ENCODE measurements at places on chromosomes 7 and 10.

DNA sequence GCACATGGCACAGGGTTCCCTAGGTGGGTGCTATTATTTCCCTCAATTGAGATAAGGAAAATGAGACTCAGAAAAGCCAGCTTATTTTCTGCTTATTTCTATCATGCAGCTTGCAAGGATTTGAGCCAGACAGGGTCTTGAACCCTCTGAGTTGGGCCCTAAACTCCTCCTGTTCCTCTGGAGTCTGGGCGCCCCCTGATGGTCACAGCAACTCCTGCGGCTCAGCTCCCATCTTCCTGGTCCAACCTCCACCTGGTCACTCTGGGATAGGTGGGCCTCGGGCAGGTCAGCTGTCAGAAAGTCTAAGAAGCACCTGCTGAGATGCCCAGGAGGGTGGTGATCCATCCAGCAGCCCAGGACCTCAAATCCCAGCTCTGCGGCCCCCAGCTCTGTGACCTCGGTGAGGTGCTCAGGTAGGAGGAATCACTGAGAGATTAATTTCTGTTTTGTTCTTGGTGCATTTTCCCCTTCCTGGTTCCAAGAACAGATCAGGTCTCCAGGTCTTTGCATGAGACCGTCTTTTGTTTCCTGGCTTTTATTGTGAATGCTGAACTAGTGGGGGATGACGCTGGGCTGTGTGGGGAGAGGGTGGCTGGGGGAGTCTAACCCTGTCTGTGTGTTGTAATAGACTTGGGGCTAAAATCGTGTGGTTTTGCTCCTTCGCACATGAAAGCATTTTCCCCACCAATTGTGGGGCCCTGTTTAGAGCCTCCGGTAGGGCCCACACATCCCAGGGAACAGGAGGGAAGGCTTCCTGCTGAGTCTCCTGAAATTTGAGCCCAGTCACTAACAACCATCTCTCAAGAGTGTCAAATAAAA, 32.8 kb downstream of the TMEM130 start:
- DNase-seq, result no peak

DNA sequence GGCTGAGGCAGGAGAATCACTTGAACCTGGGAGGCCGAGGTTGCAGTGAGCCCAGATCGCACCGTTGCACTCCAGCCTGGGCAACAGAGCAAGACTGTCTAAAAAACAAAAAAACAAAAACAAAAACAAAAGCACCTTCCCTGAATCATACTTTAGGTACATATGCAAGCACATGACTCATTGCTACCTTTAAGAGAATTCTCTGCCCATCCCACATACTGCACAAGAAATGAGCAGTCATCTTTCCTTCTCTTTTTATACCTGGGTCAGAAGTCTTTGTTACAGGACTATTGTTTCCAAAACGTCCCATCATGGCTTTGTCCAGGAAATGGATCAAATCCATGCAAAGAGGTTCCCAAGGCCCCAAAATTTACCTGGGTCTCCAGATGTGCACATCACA, 21.5 kb upstream of the AKR1B10 start:
- DNase-seq, result no peak

GRCh38 chr10:70584909-70585544, 17.5 kb downstream of the PRF1 start:
- peak; percentile 72 for DNase-seq

- peak; percentile 3 for DNase-seq
Observed at GRCh38 chr10:70267161-70267933, 16.5 kb downstream of the NPFFR1 start.

GRCh38 chr10:260819-261429, 125.7 kb downstream of the ZMYND11 start:
- no peak for DNase-seq

DNA sequence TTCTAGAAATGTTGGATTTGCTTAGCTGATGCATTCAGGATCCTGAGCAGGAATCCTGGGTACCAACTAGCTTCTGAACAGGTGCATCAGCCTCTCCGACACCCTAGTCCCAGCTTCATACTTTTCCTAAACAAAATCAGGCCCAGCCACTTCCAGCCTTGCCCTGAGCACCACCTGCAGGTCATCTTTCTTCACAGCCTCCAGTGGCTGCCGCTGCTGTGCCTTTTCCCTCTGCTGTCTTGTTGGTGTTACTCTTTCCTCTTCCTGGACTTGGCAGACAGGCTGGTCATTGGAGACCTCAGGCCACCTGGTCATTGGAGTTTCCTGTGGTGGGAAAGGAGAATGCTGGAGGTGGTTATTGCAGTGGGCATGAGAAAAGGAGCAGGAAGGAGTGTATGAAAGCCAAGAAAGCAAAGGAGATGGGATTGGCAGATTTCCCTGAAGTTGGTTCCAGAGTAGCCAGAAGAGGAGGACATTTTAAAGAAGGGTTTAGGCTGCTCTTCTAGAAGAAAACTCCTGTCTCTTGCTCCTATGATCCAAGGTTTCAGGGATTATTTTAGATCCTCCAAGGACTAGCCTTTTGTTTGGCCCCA, 48.2 kb upstream of the NFKB2 start:
- no peak for DNase-seq

GRCh38 chr7:10085231-10085630, 888.4 kb upstream of the PHF14 start:
- DNase-seq, result no peak

- DNase-seq, result no peak
Observed at GRCh38 chr10:103334567-103334966, 16.4 kb downstream of the PCGF6 start.

- no peak for DNase-seq
Observed at GRCh38 chr10:51877636-51878035, 178.2 kb upstream of the CSTF2T start.

- no peak for DNase-seq
Observed at GRCh38 chr10:65416094-65416493, 1509.7 kb upstream of the LRRTM3 start.

GRCh38 chr7:96685353-96685752, 24.3 kb downstream of the SEM1 start:
- no peak for DNase-seq

DNA sequence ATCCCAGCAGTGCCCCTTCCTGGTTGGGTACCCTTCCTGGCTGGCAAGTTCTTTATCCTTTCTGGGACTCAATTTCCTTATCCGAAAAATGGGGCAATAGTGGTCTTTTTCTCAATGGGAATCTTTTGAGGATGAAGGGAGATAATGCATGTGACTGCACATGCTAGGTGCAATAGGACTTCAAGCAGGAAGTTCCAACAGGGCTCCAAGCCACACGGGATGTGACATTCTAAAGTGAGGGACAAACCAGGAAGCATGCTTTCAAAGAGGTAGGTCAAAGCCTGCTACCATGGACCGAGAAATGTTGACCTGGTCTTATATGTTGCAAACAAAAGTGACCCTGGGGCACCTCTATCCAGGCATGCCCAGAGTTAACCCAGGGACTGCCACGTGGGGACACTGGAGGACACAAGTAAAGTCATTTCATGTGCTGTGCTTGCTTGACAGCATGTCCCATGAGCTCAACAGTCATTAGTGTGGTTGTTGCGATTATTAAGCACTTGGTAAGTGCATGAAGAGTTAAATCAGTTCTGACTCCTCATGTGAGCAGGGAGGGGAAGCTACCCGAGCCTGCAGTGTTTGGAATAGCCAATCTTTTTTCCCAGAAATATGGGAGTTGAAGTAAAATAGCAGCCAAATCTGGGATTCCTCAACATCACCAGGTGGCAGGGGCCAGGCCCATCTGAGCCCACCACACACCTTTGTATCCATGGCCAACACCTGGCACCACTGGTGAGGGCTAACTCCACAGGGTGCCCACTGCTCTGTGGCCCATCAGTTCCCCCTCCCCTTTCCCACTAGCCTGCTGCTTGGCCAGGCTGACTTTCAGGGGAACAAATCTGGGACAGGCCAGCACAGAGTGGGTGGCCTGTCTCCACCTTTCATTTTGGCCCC, 5.7 kb downstream of the ARHGAP22 start:
- DNase-seq, result no peak

DNA sequence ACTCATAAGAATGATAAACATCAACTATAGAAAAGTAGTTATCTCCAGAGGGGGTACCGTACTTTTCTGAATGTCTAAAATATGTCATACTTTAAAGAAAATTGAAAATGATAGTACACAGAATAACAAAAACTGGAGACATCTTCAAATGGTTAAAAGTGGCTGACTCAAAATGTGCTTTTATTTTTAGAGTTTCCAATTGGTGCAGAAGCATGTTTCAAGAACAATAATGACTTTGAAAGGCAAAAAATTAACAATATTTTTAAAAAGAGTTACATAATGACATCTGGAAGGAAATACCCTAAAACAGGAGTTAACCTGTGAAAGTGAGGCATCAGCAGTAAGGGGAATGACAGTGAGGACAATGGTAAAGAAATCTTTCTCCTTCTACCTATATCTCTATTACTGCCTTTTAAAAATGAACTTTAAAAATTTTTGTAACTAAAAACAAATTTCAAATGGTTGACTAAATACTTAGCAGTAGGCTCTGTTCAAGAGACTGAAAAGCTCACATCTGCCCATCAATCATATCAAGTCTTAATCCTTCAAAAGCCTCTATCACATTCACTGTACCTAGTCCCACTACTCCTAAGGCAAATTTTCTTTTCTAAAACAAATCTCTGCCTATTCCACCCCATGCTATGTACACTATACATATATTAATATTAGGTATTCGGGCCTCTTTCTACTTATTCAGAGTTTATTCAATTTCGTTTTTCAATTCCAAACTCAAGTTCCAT, 3.0 kb downstream of the ASZ1 start:
- no peak for DNase-seq

- DNase-seq, result peak; percentile 42
Observed at GRCh38 chr10:45373576-45374349, at the start of gene ALOX5. Gene ALOX5 (plus strand): TSS chr10:45374216. CDS start chr10:45374280, 64 bp downstream.

DNA sequence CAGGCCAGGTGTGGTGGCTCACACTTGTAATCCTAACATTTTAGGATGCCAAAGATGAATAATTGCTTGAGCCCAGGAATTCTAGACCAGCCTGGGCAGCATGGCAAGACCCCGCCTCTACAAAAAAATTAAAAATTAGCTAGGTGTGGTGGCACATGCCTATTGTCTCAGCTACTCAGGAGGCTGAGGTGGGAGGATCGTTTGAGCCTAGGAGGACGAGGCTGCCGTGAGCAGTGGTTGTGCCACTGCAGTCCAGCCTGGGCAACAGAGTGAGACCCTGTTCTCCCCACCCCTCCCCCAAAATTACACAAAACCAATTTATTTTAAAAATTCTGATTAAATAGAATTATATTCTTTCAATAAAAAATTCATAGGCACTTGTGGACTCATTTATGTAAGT, 39.0 kb downstream of the ABCB1 start:
- no peak for DNase-seq

DNA sequence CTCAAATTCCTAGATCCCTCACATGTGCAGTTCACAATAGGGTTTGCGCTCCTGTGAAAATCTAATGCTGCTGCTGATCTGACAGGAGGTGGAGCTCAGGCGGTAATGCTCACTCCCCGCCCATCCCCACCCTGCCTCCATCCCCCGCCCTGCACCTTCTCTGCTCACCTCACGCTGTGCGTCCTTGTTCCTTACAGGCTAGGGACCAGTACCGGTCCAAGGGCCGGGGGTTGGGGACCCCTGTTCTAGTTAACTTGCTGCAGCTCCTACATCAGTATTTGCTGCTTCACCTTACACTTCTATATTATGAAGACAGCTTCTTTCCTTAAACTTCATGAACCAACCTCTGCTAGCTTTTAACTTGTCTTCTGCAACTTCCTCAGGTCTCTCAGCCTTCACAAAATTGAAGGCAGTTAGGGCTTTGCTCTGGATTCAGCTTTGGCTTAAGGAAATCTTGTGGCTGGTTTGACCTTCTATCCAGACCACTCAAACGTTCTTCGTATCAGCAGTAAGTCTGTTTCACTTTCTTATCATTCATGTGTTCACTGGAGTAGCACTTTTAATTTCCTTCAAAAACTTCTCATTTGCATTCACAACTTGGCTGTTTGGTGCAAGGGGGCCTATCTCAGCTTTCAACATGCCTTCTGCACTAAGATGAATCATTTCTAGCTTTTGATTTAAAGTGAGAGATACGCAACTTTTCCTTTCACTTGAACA, 1.7 kb upstream of the TNKS2 start:
- DNase-seq, result no peak

DNA sequence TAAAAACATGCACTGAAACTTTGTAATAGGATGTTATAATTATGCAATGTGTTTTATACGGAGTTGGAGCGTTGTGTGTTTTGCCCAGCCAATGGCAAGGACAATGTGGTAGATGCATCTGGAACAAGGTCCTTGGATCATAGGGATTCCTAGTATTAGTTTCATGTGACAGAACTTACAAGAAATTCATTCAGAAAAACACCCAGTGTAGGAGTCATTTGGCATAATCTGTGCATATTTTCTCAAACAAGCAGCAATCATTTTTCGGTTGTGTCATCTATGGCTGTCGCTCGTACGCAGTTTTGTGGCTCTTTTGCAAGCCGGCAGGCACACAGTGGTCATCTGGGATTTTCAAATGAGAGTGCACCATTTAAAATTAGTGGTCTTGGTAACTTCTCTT, 19.8 kb downstream of the CREB5 start:
- no peak for DNase-seq

DNA sequence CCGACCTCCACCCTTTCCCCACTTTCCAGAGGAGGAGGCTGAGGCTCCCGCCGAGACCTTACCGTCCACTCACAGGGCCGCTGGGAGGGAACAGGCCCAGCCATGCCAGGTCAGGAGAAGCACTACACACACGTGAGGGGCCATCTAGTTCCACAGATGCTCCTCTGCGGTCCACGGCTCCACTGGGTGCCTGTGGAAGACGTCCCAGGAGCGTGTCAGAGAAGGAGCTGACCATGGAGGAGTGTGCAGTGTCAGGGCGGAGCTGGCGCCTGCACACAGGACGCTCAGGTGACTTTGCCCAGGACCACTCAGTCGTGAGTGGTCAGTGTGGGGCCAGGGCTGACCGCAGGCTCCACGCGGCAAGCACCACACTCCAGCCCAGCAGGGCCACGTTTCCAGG, 8.0 kb upstream of the SHH start:
- DNase-seq, result no peak

- DNase-seq, result no peak
Observed at GRCh38 chr7:112649560-112649959, 140.6 kb downstream of the TMEM168 start.

DNA sequence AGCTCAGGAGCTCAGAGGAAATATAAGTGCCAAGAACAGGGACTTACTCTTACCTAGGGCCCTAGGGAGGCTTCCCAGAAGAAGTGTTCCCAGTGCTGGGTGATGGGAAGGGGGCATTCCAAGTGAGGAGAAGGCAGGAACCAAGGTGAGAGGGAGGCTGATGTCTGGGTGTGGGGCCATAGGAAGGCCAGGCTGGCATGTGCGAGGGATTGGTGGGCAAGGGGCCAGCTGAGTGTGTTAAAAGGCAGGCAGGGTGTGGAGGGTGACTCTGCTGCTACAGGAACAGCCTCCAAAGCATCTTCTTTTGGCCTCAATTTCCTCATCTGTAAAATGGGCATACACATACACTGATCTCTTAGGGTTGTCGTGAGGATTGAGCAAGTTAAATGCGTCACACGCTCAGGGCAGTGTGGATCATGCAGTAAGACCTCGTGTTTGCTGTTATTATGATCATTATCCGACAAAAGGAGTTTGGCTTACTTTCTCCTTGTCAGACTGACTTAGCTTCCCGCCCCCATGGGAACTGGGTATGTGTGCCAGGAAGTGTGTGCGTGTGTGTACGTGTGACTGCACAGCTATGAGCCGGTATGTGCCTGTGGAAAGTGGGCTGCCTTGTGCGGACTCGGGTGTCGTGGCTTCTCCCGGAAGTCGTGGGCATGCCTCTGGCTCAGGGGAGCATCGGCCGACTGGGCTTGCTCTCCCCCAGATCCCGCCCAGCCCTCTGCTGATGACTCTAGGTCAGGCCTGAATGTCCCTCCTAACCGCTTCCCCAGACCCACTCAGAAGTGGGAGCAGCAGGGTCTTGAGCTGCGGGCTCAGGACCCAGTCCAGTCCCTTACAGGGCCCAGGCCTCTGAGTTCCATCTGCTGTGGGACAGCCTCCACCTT, 59.6 kb downstream of the NEURL1 start:
- DNase-seq, result no peak
